ENCODE measurements at places on chromosomes 5 and 9. TPM values are rescaled to one million over a fixed set of nuclear protein-coding genes. Genes with fewer than 3 reads are reported as not detected.

The PRLR gene
- 0.66 TPM for total RNA-seq

The ARHGEF28 gene
- 2.1 TPM for total RNA-seq

The SGCD gene
- total RNA-seq = 98.7 TPM

The PCDHA9 gene
- not detected for total RNA-seq

The LCN1 gene
- total RNA-seq = not detected

The ZFP2 gene
- total RNA-seq = 0.80 TPM

The TMEM215 gene
- total RNA-seq = not detected

The SCGB3A1 gene
- not detected for total RNA-seq

The C5 gene
- total RNA-seq = 0.63 TPM

The AHRR gene
- total RNA-seq = 1.4 TPM

The PARP8 gene
- total RNA-seq = 6.6 TPM

The SLC9A3 gene
- 0.91 TPM for total RNA-seq

The FOXD4 gene
- 0.11 TPM for total RNA-seq

The GABRB2 gene
- total RNA-seq = 0.11 TPM

The RANBP3L gene
- 0.47 TPM for total RNA-seq

- no peak for DNase-seq
These were observed 98.3 kb downstream of the BASP1 start for GRCh38 chr5:17315710-17316221.

- no peak for DNase-seq
These were observed 70.6 kb downstream of the HMHB1 start for GRCh38 chr5:143882520-143882919.

DNA sequence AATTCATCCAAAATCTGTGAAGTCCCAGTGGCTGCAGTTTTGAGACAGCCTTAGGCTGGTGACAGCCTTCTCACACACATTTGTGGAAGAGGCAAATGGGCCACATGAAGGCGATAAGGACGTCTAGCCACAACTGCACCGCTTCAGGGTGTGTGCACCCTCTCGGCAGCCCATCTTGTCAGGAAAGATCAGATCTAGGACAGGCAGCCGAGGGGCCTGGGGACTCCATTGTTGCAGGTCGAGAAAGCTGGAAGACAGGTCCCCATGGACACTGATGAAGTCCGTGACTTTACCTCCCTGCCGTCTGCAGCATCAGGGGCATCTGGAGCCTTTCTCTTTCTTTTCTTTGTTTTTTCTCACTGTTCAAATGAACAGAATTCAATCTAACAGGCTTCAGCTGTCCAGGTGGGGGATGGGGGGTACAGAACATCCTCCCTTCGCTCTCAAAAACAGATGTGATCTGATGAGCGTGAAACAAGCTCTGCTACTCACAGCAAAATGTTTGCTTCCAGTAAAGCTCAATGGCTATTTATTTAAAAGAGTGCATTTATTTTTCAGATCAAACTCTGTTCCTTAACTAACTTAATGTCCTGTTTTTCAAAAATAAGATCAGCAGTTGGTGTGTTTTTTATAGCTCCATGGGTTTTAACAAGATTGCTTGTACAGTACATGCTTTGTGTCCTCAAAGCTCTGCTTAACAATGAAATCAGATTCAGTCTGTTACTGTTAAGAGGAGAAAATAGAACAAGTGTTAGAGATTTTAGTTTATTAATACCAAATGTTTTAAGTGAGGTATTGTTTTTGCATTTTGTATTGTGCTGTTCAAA lies 111.8 kb upstream of the OTULINL start:
- DNase-seq = no peak

DNA sequence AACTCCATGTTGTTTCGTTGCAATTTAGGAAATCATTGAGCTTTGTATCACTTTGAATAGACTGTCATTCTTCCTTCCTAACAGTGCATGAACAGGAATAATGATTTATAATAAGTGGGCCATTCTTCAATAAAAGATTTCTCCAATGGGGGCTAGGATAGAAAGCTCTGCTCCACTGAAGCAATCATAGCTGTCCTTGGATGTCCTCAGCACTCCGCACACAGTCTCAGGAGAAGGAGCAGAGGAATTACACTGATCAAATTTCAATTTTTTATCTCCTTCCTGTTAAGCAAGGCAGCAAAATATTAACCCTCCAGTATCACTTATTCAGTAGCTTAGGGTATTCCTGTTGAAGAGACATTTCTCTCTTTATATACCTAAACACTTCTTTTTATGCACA lies 532.7 kb upstream of the ST8SIA4 start:
- DNase-seq = no peak

- no peak for DNase-seq
These were observed 133.0 kb downstream of the ZNF608 start for GRCh38 chr5:124613273-124613953.

DNA sequence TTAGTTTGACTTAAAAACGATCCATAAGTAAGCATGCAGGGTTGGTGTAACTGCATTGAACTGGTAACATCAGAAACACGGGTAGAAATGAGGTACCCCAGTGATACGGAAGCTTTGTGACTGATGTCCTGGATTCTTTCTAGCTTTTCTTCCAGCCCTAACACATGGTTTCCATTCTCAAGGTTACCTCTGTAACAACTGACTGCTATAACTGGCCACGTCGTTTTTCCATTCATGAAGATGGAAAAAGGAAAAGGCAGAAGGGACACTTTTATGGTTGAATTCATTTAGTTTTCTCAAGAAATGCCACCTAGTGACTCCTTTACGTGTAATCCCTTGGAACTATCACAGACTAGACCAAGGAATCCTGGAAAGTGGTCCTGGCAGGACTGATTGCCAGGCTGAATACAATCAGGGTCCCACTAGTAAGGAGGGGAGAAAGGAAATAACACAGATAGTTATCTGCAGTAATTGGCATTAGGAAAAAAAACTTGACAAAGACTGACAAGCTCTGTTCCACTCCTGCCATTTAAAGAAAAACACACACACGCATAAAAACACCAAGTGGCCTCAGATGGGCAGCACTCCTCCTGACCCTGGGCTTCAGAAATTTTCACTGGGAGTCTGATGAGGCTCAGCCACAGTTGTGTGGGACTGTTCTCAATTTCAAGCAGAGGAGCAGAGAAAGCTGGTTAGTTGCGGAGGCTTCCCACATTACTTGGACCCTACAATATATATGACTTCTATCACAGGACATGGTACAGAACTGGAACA lies 77.5 kb upstream of the ZNF169 start:
- DNase-seq = no peak

DNA sequence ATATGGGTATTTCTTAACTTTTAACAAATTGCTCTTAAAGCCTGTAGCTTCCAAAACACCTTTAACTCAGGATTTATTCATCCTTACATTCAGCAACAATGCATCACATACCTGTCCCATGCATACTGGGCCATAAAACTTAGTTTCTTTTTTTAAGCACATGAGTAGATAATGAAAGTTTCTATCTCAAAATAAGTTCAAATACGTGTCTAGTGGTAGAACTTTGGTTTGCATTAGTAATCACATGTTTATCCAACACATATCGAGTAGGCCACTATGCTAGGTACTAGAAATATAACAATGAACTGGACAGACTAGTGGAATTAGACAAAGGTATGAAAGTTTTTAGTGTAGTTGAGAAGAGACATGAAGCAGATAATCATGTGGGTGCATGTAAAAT lies 99.6 kb downstream of the DOCK2 start:
- no peak for DNase-seq

- no peak for DNase-seq
These were observed 119.9 kb downstream of the CEMIP2 start for GRCh38 chr9:71648453-71648852.

DNA sequence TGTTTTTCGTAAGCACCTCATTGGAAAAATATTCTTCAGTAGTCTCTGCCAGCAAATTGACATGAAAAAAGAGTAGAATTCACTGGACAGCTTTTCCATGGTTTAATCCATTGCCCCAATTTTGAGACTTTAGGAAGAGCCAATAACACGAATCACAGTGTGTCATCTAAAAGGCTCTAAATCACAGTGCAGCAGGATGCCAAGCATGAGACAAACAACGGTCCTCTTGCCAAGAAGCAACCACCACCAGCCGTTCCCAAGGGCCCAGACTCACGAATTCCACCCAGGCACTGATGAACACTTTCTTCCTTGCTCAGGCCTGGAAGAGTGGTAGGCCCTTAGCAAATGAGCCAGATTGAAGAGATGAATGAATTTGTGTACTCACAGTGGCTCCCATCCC lies 18.3 kb upstream of the IRX4 start:
- no peak for DNase-seq

DNA sequence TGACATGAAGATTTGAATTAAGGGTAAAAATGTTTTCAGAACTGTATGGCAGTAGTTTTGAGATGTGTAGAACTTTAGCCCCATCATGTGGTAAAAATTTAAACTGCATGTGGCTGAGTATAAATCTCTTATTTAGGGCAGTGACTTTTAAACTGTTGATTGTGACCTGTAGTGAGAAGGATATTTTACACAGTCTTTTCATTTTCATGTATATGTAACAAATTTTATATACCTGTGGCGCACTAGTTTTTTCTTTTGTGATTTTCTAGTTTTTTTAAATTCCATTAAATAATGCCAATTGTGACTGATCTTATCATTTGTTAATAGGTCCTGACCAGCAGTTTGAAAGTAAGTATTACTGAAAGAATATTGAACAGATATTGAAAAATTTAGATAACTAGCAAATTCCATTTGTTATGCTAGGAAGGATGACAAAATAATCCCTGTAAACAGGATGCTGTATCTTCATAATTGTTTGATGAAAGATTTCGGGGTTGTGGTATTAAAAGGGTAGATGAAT lies 47.2 kb downstream of the GPBP1 start:
- DNase-seq = no peak

- no peak for DNase-seq
These were observed 252.7 kb downstream of the EFNA5 start for GRCh38 chr5:107418071-107418470.

GRCh38 chr5:82812575-82812974 lies 264.6 kb downstream of the TMEM167A start:
- DNase-seq = no peak

DNA sequence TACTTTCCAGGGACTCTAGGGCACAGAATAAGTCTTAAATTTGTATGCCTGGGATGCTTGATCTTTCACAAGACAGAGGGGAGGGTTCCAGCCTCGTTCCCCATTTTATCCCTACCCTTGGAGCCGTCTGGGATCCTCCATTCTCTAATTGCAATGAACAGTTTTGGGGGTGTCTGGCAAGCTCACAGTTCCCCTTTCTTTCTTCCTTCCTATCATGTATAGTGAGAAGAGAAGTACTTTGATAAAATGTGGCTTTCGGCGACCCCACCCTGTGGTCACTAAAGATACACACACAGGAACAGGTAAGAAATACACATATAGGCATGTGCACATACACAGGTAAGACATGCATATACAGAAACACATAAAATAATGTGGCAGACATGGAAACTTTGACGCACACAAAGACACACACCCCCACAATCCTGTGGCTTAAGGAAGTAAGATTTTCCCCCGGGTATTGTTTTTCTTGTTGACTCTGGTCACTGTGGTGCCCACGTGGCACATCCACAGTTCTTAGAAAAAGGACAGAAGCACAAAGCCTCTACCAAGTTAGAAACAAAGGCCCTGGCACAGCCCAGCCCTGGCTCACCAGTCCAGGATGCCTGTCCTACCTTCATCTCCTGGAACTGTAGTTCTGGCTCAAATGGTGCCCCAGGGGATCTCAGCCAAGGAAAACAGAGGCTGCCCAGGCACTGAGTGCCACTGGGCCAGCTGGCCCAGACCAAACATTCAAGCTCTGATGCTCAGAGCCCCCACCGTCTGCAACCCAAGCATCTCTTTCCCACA lies 6.3 kb upstream of the SMU1 start:
- no peak for DNase-seq

DNA sequence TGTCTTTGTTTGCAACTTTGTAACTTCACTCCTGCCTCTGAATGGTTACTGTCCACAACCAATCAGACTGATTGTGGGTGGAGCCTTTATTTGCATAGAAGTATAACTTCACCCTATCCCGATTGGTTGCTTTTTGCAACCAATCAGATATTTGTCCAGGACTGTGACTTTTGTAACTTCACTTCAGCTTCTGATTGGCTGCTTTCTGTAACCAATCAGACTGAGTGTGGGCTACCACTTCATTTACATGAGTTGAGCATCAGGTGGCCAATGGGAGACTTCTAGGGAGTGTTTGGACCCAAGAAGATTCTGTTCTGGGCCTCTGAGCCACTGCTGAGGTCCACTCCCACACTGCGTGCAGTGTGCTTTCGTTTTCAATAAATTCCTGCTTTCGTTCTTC lies 1810.7 kb upstream of the CDH6 start:
- no peak for DNase-seq

DNA sequence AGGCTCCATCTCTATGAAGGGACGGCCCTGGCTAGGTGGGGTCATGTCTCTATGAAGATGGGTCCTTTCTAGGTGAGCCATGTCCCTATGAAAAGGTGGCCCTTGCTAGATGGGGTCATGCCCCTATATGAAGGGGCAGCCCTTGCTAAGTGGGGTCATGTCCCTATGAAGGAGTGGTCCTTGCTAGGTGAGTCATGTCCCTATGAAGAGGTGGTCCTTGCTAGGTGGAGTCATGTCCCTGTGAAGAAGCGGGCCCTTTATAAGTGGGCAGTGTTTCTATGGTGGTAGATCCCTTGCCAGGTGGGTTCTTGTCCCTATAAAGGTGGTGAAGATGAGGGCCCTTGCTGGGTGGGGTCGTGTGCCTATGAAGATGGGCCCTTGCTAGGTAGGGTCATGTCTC lies 283.0 kb upstream of the IRX2 start:
- no peak for DNase-seq

GRCh38 chr5:173746047-173746646 lies 129.7 kb upstream of the BOD1 start:
- DNase-seq = no peak

GRCh38 chr9:7536310-7536939 lies 263.2 kb downstream of the DMAC1 start:
- DNase-seq = no peak

GRCh38 chr5:138663009-138663408 lies 87.8 kb upstream of the HSPA9 start:
- DNase-seq = no peak

- no peak for DNase-seq
These were observed 6.2 kb upstream of the TNFSF8 start for GRCh38 chr9:114936581-114936980.

DNA sequence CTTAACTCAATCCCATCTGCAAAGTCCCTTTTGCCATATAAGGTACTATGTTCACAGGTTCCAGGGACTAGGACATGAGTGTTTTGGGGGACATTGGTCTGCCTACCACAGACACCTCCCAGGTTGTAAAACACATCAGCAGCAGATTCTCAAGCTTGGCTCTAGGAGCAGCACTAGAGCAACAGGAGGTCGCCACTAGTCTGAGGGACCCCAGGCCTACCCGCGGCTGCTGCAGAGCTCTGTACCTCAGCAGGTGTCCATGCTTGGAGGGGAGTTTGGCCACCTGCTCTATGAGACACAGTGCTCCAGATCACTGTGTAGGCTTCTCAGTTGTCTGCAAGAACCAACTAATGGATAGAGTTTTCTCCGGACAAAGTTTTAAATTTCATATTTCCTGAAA lies 262.2 kb upstream of the ARRDC3 start:
- no peak for DNase-seq

- DNase-seq = no peak
These were observed 235.3 kb downstream of the GABRB2 start for GRCh38 chr5:161311146-161311708.

- no peak for DNase-seq
These were observed 430.3 kb upstream of the ZNF462 start for GRCh38 chr9:106432631-106433030.

GRCh38 chr9:28808042-28808441 lies 1234.8 kb upstream of the C9orf72 start:
- no peak for DNase-seq

GRCh38 chr5:178382754-178383164 lies 150.2 kb upstream of the PHYKPL start:
- no peak for DNase-seq
